ENCODE measurements at places on chromosomes 5 and 9.

DNA sequence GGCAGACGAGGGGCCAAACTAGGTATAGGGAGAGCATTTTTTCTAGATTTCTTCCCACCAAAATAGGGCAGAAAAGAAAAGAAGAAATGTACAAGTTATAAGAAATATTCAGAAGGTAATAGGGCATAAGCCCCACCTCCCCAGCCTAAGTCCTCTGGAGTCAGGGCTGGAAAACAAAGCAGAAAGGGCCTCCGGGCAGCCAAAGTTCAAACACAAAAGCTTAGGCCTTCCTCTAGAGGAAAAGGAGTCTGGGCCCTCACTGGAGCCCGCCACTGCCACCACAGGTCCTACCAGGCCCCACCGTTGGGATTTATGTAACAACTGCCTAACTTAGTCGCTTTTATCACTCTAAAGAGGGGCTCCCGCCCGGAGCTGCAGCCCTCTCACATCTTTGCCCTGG lies 27.6 kb downstream of the TBC1D2 start:
- H3K36me3 ChIP-seq, result 0 out of 2 replicates have a peak, but pooled peaks cover 5% of the 10 kb centered on the region
- no peak overlapping the region for H3K27ac ChIP-seq
- H3K4me3 ChIP-seq, result no peak overlapping the region
- no peaks in the 10 kb centered on the region for H3K27me3 ChIP-seq
- H3K4me1 ChIP-seq, result peaks cover 47% of the 10 kb centered on the region

DNA sequence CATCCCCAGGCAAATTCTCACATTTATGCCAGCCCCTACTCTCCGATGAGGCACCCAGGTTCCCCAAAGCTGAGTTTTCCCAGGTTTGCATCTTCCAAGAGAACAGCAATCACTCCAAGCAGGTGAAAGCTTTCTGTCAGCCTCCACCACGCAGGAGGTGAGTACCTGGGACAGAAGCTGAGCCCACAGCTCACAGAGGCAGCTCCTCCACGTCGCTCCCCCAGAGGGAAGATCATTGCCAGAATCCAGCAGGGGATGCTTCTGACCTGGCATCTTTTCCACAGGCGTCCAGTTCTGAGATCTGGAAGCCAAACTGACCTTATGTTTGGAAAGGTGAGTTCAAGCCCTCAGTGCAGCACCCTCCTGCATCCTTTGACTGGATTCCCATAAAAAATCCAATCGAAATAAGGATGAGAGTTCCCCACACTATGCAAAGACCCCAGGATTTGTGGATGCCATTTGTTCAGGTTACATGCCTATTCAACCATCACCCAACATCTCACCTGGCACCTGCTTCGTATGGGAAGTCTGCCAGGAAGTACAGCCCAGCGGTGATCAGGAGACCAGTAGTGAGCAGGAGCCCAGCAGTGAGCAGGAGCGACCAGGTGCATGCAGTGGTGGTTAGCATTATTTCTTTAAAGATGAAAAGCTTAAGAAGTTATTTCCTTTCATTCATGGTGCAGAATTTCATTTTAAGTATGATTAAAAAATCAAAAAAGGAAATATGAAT lies 47.4 kb upstream of the OLFM1 start:
- no peak for DNase-seq
- H3K36me3 ChIP-seq, result no peaks in the 10 kb centered on the region
- H3K27me3 ChIP-seq, result peaks cover 7% of the 10 kb centered on the region
- no peak overlapping the region for H3K27ac ChIP-seq
- no peaks in the 10 kb centered on the region for H3K4me1 ChIP-seq
- H3K4me3 ChIP-seq, result no peak overlapping the region

DNA sequence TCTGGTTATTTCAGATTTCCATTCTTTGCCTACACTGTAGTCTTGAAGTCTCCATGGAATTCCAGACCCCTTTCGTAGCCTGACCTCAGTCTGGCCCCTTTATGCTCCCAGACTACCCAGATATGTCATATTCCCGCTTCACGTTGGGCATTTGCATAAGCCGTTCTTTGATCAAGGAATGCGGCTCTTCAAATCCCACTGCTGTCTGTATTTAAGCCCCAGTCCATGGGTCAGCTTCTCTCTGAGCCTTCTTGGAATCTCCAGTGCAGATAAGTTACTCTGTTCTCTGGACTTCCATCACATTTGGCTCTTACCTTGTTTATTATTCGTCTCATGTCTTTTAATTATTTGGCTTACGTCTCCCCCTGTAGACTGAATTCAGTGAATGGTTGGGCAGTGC lies 97.4 kb downstream of the PARP8 start:
- H3K36me3 ChIP-seq, result no peaks in the 10 kb centered on the region
- no peak overlapping the region for H3K27ac ChIP-seq
- H3K4me3 ChIP-seq, result no peak overlapping the region
- H3K4me1 ChIP-seq, result no peaks in the 10 kb centered on the region

DNA sequence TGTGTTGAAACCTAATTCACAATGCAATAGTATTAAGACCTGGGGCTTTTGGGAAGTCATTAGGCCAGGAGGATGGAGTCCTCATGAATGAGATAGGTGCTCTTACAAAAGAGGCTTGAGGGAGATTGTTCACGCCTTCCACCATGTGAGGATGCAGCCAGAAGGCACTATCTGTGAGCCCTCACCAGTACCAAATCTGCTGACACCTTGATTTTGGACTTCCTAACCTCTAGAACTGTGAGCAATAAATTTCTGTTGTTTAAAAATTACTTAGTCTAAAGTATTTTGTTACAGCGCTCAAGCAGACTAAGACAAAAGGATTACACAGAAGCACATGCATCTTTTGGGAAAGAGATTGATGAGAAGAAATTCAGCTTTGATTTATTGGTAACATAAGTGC lies 232.9 kb upstream of the NR4A3 start:
- DNase-seq, result no peak
- H3K4me3 ChIP-seq, result no peak overlapping the region
- no peaks in the 10 kb centered on the region for H3K36me3 ChIP-seq
- no peaks in the 10 kb centered on the region for H3K4me1 ChIP-seq

DNA sequence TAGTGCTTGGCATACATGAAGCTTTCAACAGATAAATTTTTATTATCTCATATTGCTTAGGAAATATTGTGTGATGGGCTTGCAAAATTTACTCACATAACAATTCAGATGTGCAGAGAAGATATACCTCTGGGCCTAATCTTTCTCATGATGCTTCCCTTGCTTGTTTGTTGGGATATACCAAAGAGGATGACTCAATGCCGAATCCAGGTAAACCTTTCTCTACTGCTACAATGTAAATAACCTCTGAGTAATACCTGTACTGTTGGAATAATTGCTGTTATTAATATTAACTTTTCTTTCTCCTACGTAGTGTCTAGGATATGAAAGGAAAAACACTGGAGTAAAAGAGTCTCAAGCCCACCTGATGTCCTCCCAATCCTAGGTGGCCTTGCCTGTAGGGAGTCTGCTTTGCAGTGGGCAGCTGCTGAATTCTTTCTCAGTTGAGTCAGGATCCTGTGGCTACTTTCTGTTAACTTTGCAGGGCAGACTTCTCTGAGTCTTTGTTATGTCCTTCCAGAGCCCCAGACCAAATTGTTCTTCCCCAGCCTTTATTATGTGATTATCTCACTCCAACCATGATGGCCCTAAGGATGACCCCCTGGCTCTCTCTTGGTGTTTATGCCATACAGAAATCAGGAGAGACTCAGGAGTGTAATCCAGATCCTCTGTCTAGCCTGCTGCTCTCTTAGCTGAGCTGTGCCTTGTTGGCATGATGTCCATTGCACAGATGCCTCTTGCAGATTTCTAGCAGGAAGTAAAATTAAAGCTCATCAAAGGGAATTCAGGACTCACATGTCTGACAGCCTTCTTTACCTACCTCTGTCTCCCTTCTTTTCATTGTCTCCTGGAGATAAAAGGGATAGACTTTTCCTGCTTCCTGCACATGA lies 208.1 kb downstream of the SNX18 start:
- no peak overlapping the region for H3K27ac ChIP-seq
- peaks cover 7% of the 10 kb centered on the region for H3K4me1 ChIP-seq
- no peak overlapping the region for H3K4me3 ChIP-seq
- peak; percentile 49 for DNase-seq
- H3K27me3 ChIP-seq, result no peaks in the 10 kb centered on the region

DNA sequence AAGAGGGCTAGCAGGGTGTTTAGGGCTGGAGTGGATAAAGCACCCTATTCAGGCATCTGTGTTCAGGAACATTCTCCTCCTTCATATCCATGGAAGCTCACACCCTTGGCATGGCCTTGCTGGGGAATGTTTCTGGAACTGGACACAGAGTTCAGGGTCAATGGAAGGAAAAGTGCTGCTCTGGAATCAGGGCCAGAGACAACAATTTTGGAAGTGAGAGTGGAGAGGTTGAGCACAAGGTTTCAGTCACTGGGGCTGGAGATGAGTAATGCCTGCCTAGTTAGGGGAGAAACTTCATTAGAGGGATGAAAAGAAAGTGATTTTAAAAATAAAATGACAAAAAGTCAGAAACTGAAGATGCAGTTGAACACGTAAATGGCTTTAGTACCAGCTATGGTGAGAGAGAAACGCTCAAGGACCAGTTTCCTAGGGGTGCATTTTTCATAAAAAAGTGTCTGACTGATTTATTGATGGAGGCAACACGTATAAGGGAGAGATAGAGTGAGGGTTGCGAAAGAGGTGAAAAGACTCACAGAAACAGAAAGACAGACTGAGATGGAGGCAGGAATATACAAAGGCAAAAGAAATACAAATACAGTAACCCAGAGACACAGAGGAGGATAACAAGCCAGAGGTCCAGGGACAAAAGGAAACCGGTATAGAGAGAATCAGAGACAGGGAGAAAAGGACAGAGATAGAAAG lies 8.0 kb upstream of the TNFSF15 start:
- H3K27ac ChIP-seq, result no peak overlapping the region
- H3K36me3 ChIP-seq, result no peaks in the 10 kb centered on the region
- no peaks in the 10 kb centered on the region for H3K27me3 ChIP-seq
- no peak for DNase-seq
- H3K4me3 ChIP-seq, result no peak overlapping the region
- H3K4me1 ChIP-seq, result peaks cover 11% of the 10 kb centered on the region

DNA sequence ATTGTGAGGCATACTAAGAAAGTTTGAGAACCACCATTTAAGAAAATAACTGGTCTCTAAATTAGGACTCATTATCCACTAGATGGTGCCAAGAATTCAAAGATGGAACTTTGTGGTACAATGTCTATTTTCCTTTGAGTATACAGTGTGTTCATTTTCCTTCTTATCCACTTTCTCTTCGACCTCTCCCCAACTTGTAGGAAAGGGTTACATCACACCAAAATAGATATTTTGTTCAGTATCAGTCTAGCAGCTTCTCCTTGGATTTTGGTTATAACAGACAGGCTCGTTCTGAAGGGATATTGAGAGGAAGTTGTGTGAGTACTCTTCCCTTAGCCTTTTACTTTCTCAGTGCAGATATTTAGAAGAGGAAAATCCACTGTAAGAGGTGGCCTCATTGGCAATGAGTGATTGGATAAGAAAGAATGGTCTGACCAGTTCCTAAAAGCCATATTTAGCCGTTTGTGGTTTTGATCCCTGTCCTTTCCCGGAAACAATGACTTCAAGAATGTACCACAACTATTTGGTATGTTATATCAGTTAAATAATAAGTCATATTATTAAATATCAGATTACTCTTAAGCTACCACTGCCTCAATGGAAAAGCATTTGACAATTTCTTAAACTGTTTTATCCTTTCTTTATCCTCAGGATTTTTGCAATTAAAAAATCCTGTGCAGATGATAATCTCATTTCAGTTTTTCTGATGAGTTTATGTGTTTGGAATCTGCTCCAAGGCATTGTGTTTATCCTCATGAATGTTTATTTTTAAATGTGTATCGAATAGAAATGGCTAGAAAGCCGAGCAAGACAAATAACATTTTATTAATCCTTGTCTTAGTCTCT lies 69.0 kb upstream of the GRAMD2B start:
- H3K4me1 ChIP-seq, result peaks cover 72% of the 10 kb centered on the region
- H3K36me3 ChIP-seq, result no peaks in the 10 kb centered on the region
- H3K27me3 ChIP-seq, result no peaks in the 10 kb centered on the region
- peak overlapping the region; percentile 97 for H3K27ac ChIP-seq
- peak overlapping the region; percentile 61 for H3K4me3 ChIP-seq
- DNase-seq, result peak; percentile 93

GRCh38 chr9:116297346-116297745 lies 143.8 kb downstream of the PAPPA start:
- H3K27ac ChIP-seq, result no peak overlapping the region
- no peak overlapping the region for H3K4me3 ChIP-seq
- no peaks in the 10 kb centered on the region for H3K36me3 ChIP-seq
- no peak for DNase-seq

- no peak overlapping the region for H3K4me3 ChIP-seq
- no peak overlapping the region for H3K27ac ChIP-seq
- no peaks in the 10 kb centered on the region for H3K36me3 ChIP-seq
- no peak for DNase-seq
Observed at GRCh38 chr5:952597-953271, 55.9 kb upstream of the NKD2 start.

DNA sequence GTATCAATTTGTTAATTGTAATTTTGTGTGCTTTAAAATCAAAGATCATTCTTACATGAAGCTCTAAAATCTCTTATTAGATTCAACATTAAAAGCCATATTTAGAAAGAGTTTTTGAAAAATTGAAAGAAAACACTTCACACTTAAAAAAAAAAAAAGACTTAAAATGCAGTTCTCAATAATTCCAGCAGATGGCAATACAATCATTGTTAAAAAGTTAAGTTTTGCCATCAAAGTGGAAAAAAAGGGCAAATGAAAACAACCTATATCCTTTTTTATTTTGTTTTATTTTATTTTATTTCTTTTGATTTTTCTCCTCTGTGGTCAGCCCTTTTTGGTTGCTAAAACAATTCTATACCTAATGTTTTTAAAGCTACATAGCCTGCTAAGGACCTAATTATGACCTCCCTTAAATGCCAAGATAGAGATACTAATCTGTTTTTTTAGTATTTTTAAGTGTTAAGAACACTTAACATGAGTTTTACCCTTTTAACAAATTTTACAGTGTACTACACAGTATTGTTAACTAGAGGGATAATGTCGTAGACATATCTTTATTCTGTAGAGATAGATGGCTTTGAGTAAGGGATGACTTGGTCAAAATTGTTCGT lies 154.2 kb upstream of the DAB2 start:
- H3K27ac ChIP-seq, result no peak overlapping the region
- no peak overlapping the region for H3K4me3 ChIP-seq
- no peaks in the 10 kb centered on the region for H3K36me3 ChIP-seq
- 0 out of 2 replicates have a peak, but pooled peaks cover 3% of the 10 kb centered on the region for H3K4me1 ChIP-seq
- no peaks in the 10 kb centered on the region for H3K27me3 ChIP-seq

- no peak for DNase-seq
- H3K36me3 ChIP-seq, result no peaks in the 10 kb centered on the region
- 0 out of 2 replicates have a peak, but pooled peaks cover 4% of the 10 kb centered on the region for H3K27me3 ChIP-seq
- H3K4me1 ChIP-seq, result no peaks in the 10 kb centered on the region
- no peak overlapping the region for H3K4me3 ChIP-seq
Observed at GRCh38 chr5:43895876-43896275, 292.9 kb downstream of the NNT start.

DNA sequence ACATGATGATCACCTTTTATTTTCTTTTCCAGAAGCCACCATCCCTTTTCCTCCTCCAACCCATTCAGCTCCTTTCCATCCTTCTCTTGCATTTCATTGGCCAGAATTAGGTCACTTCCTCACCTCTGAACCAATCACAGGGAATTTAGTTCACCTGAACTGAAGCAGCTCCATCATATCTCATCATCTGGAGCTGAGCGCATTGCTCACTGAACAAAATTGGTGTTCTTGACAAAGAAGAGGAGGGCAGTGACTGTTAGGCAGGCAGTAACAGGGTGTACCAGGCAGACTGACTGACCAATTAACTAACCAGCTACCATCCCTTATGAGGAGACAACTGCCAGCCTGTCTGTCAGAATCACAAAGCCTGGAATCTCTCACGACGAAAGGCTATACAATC lies 1.8 kb upstream of the ZNF354A start:
- no peak overlapping the region for H3K27ac ChIP-seq
- no peak for DNase-seq
- peaks cover 4% of the 10 kb centered on the region for H3K36me3 ChIP-seq
- H3K27me3 ChIP-seq, result no peaks in the 10 kb centered on the region
- H3K4me1 ChIP-seq, result 0 out of 2 replicates have a peak, but pooled peaks cover 2% of the 10 kb centered on the region

GRCh38 chr5:25975885-25976284 lies 1062.5 kb downstream of the CDH9 start:
- H3K4me1 ChIP-seq, result no peaks in the 10 kb centered on the region
- DNase-seq, result peak; percentile 7
- H3K27me3 ChIP-seq, result no peaks in the 10 kb centered on the region
